ENCODE measurements at places on chromosomes 16 and 17.
A peak's percentile ranks its signal among the peaks of the same experiment; 100 is the strongest.

DNA sequence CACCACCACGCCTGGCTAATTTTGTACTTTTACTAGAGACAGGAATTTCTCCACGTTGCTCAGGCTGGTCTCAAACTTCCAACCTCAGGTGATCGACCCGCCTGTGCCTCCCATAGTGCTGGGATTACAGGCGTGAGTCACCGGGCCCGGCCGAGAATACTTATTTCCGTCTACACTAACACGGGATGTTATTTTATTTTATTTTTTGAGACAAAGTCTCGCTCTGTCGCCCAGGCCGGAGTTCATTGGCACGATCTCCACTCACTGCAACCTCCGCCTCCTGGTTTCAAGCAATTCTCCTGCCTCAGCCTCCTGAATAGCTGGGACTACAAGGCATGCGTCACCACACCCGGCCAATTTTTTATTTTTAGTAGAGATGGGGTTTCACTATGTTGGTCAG is 9.5 kb upstream of the PDXDC1 start:
- DNase-seq: no peak

DNA sequence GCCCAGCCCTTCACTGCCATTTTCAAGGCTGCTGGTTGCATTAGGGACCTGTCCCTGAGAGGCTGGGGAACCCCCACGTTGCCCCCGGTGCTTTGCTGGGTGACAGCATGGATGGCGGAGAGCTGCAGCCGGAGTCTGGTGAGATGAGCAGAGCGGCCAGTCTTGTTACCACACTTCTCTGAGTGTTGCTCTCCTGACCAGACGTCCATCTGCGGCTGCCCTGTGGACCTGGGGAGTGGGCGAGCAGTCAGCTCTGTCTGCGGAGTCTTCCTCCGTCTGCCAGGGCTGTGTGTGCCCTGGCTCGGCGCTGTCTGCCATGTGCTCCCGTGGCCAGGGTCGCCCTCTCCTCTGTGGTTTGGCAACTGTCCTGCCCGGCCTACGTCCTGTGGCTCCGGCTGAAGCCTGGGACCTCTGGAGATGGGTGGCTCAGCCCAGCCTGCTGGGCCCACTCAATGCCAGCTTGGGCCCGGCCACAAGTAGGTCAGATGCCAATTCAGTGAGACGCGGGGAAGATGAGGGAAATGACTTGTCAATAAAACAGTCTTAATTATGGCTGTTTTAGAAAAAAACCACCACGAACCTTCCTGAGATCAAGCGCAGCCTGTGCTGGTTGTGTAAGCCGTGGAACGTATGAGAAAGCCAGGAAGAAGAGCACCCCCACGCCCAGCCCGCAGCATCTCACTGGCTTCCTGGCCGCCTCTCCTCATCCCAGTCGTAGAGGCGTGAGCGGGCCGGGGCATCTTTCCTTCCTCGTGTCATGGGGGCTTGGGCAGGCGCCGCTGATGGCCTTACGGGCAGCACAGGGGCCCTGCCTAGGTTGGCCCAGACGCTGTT is 7.9 kb downstream of the KCTD5 start:
- DNase-seq: no peak

DNA sequence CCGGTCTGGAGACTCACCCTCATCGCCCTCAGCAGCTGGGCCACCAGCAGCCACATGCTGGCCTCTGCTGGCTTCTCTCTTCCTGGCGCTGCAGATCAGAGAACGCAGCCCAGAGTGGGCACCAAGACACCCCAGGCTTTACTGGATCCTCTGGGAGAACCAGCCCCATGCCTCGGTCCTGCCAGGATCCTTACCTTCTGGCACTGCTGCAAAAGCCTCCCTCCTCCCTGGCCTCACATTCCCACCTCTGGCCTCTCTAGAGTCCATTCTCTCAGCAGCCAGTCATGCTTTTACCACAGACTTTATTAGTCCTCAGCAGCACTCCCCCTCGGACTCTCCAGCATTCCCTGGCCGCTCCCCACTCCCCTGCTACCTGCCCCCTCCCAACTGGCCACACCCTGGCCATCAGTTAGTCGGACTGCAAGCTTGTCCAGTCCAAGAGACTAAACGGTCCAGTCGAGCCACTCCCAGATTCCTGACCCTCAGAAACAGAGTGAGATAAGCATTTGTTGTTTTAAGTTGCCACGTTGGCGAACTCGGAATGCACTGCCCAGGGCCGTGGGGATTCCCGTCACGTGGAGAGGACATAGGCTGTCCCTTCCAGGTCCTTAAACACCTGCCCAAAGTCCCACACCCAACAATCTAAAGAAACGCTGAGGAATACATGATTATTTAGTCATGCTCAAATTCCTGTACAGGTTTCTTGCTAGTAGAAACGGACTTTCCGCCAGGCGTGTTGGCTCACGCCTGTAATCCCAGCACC is 5.9 kb upstream of the SPG7 start:
- DNase-seq: no peak

- DNase-seq: no peak
Observed at GRCh38 chr17:37789021-37789565, 44.2 kb upstream of the HNF1B start.

DNA sequence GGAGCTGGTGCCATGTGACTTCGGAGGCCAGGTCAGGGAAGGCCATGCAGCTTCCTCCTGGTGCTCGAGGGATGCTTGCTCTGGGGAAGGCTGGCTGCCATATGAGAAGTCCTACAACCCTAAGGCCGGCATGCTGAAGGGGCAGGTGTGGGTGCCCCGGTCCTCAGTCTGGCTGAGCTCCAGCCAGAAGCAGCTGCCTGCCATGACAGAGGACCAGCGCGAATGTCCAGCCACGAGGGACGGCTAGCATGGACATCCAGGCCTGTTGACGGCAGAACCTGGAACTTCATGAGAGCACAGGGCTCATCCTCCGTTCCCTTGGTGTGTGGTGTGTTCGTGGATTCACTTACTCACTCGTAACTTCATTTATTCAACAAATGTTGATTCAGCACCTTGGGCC is 140.6 kb downstream of the IRF8 start:
- DNase-seq: no peak

DNA sequence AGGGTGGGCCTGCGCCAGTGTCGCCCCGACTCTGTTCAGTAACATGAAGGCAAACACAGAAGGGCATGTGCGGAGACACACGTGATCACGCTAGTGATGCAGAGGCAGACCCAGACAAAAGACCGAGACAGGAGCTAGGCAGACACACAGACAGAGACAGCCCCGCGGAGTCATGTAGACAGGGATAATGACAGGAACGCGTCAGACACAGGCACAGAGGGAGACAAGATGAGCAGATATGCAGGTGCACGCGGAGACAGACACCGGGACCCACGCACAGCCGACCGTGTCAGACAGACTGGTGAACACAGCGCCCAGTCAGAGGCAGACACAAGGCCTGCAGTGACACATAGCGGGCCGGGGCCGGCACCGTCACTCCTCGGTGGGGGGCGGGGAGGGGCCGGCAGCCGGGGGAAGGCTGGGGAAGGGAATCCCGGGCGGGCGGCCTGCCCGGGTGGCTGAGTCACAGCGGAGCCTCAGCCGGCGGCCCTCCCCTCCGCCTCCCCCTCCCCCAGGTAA is 7.4 kb downstream of the KDM6B start:
- peak; percentile 93 for DNase-seq

- DNase-seq: no peak
Observed at GRCh38 chr17:15266325-15267125, 1.4 kb upstream of the PMP22 start.

DNA sequence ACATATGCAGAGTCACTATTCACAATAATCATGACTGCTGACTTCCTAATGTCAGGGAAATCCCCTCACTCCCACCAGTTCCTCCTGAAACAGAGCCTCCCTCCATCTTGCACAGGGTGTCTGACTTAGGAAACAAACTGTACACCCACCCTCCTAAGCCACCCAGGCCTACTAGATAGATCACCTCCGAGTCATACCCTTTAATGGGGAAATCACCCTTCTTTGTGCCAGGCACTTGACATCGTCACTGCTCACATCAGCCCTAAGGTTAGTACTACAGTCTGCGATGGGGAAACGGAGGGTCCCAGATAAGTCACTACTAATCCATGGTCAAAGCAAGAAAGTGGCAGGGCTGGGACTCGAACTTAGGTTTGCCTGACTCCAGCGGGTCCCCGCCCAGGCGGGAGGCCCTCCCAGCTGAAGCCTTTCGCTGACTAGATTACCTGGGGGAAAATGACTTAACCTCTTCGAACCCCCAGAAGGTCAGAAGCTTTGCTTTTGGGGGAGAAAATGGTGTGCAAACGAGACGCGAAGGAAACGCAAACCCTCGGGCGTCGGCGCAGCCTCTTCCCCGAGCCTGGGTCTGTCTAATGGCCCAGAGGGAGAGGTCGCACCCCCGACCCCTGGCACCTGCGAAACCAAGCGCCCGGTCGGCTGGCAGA is 3.4 kb upstream of the MLLT6 start:
- DNase-seq: peak; percentile 95

GRCh38 chr16:83109490-83110125 is 482.8 kb downstream of the CDH13 start:
- DNase-seq: no peak

DNA sequence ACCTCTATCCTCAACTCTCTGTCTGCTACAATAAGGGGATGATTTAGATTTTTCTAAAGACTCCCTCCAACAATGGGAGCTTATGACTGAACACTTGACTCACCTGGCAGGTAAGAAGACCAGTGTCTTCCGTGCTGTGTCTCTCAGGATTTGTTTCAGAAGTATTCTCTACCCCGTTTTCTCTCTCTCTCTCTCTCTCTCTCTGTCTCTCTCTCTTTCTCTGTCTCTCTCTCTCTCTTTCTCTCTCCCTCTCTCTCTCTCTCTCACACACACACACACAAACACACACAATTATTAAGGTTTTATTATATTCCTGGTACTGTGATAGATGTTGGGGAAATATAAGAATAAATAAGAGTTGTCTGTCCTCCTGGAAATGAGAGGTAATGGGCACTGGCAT is 263.9 kb downstream of the TOX3 start:
- DNase-seq: no peak

- DNase-seq: no peak
Observed at GRCh38 chr17:69066482-69066881, 5.8 kb upstream of the ABCA9 start.

GRCh38 chr17:75769536-75769935 is 4.5 kb upstream of the GALK1 start:
- DNase-seq: no peak

Data from stimulated activated CD4-positive, alpha-beta T cell treated with anti-CD3 and anti-CD28 coated beads, Interleukin-1b, Interleukin-23, amount 100 ng/mL, for 48 hours (primary cell).